ENCODE measurements at places on chromosomes 2 and 18.

- DNase-seq, result no peak
These were observed 22.9 kb downstream of the MAPRE2 start for GRCh38 chr18:35063875-35064690.

DNA sequence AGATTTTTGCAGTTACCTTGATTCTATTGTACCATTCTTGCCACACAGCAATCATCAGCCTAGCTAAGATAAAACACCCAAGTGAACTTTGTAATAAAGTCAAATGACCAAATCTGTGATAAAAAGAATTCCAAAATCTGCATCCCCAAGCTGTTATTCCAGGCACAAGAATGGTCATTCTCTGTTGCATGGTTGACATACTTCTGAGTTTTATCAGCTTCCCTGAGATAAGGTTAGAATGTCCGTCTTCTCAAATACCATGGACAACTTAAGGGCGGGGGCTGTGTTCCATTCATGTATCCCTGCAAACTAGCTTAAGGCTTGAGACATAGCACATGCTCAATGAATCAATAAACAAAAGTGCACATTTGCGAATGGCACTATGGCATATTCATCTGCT lies 8.1 kb upstream of the BMP10 start:
- no peak for DNase-seq

- DNase-seq, result no peak
These were observed 130.3 kb upstream of the LHCGR start for GRCh38 chr2:48885841-48886240.

DNA sequence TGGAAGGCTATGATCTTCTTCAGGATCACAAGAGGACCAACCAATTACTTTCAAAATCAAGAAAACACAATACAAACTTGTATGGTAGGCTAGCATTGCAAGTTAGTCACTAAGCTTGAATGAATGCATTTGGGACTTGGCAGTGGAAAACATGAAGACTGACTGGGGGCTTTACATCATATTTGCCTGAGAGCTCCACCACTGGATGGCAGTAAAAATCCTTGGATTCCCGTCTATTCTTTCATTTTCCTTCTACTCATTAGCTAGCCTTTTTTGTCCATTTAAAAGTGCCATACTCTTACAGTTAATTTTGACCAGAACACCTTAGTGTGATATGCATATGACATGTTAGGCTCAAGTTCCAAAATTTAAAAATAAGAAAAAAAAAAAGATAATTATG lies 63.5 kb upstream of the RASGRP3 start:
- no peak for DNase-seq

- no peak for DNase-seq
These were observed 22.7 kb downstream of the CYP20A1 start for GRCh38 chr2:203261326-203262159.

DNA sequence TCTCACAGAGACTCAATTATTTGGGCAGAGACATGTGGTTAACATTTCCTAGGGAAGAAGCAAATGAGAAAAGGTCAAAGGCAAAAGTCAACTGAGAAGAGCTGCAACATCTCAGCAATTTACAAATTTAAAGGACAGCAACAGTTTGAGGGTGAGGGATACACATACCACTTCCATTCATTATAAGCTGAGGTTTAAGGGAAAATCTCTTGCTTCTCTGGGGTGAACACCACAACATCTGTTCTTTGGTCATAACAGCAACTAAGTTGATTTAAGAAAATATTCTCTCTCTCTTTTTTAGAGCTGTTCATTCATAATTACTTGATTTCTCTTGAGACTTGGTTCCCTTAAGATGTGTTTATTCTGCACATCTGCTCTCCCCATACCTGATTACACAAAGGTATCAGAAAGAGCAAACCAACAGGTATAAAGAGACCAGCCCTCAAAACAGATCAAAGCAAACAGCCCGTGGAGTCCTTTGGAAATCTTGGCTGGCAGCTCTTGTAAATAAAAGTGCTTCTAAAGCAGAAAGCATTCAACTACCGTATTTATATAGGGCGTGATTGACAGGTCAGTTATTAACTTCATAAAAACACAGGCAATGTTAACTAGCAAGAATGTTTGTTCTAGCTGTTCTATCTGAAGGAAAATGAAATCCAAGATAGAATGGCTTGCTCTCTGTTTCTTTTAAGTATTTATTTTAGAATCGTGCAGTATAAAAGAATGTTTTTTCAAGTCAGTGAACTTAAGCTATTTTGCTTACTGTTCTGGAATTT lies 132.8 kb downstream of the THADA start:
- DNase-seq, result no peak

- DNase-seq, result no peak
These were observed 10.6 kb downstream of the CDK15 start for GRCh38 chr2:201816657-201817575.

- DNase-seq, result no peak
These were observed 118.8 kb downstream of the GYPC start for GRCh38 chr2:126774761-126775160.

DNA sequence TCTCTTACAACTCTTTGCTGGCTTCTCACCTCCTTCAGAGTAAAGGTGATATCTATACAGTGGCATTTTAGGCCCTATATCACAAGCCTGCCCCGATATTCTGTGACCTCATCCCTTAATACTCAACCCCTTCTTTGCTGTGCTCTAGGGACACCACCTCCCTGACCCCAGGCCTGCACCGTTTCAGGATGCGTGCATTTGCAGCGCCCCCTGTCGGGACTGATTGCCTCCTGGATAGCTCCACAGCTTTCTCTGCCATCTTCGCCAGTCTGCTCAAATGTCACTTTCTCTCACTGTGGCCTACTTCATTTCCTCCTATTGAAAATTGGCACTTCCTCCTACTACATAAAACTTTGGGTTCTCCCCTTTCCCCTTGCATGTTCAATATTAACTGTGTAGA lies 289.6 kb downstream of the SOCS6 start:
- no peak for DNase-seq

DNA sequence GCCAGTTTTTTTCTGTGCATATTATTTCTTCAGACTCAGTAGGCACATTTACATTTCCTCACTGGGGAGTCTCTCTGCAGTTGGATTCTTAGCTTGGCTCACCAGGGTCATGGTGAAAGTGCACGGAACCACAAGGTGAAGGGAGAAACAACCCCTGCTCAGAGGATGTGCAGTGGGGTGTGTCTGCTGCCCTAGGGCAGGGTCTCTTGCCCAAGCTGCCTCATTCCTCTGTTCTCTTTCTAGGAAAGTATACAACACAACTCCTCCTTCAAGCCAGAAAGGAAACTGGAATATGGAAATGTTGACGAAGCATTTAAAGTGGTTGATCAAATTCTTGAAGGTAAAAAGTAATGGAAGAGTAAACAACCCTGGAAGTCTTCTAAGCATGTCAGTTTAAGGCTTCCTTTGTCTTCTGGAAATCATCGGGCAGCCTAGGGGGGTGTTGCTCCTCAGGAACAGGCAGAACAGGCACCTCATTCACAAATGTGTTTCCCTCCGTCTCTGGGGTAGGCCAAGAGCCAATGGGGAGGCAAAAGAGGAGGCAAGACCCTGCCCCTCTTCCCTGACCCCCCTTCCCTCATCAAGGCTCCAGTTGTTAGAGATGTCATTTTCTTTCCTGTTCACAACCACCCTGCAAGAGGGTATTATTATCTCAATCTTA lies 41.4 kb downstream of the AOX1 start:
- DNase-seq, result no peak

- no peak for DNase-seq
These were observed 14.0 kb downstream of the PSD4 start for GRCh38 chr2:113187771-113188170.

GRCh38 chr2:61857224-61857623 lies 3.4 kb upstream of the FAM161A start:
- no peak for DNase-seq

- DNase-seq, result no peak
These were observed 121.5 kb upstream of the CTAGE1 start for GRCh38 chr18:22539051-22539765.

GRCh38 chr2:237509151-237509550 lies 22.1 kb downstream of the MLPH start:
- no peak for DNase-seq

GRCh38 chr2:144518748-144519596 lies 947 bp downstream of the ZEB2 start:
- DNase-seq, result peak; percentile 27

DNA sequence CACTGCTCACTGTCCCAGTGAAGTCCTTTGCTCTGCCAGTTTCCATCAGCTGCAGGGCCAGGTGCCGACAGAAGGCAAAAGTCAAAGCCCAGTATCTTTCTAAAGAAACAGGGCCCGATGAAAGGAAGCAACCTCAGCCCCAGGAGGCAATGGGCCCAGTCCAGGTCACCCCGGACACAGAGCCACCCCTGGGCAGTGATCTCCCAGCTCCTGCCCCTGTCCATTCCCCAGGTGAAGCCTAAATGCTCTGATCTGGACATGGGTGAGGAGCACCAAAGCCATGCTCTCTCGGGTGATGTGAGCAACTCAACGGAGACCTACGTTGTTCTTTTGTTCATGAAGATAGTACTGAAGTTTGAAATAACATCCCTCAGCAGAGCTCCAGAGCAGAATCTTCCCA lies 61.6 kb downstream of the HDAC4 start:
- DNase-seq, result no peak

GRCh38 chr2:216308576-216308975 lies 63.7 kb downstream of the MARCHF4 start:
- no peak for DNase-seq

- no peak for DNase-seq
These were observed 44.9 kb downstream of the SOCS6 start for GRCh38 chr18:70333757-70334156.

DNA sequence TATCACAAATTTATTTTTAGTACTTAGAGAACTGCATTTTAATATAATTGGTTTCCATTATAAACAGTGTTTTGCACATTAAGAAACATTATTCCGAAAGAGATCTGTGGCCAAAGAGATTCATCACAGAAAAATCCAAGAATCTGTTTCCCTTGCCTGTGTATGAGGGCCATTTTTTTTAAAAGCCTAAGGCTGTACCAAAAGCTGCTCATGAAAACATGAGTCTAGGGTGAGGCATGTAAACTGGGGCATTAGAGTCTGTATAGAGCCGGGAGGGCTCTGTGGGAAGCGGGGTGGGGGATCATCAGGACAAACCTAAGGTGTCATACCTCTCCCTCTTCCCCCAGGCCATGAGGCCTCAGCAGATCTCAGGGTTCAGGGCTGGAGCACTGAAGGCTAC lies 223.8 kb downstream of the FBXO15 start:
- DNase-seq, result no peak

DNA sequence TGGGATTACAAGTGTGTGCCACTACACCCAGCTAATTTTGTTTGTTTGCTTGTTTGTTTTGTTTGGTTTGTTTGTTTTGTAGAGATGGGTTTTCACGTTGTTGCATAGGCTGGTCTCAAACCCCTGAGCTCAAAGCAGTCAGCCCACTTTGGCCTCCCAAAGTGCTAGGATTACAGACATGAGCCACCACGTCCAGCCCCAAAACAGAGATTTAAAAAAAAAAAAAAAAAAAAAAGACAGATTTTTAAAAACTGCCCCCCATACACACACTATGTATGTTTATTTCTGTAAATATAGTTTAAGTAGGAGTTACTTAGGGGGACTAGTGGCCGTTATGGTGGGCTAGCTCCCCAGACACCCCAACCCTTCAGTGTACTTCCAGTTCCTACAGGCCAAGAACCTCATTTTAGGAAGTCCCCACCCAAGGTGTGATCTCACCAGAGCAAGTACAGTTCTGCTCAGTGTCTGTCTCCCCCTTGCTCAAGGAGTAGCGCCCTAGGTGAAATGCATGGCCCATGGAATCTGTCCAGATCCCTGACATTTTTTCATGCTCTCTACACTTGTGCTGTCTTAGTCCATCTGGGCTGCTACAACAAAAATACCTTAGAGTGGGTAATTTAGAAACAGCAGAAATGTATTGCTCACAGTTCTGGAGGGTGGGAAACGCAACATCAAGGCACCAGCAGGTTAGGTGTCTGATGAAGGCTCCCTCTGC lies 1.6 kb upstream of the TMBIM1 start:
- DNase-seq, result no peak

DNA sequence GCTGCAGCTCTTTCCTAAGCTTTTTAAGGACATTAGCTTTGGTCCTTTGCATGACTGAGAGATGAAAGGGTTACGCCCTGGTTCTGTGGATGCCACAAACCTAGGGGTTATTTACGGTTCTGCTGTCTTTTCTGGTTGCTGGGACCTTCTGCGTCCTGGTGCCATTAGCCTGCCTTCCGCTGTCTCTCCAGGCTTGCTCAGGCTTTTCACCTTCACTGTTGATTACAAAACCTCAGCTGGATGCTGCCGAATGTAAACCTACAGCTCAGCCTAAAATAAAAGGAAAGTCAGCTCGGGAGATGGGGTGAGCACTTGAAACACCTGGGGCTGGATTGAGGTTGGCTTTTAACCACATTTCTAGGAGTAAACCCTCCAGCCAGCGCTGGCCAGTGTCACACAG lies 130.9 kb upstream of the ARHGAP28 start:
- no peak for DNase-seq

GRCh38 chr2:104853534-104854497 lies at the start of gene POU3F3:
POU3F3 (plus strand) TSS chr2:104854115; CDS start chr2:104855511, 1,396 bp downstream.
- no peak for DNase-seq

DNA sequence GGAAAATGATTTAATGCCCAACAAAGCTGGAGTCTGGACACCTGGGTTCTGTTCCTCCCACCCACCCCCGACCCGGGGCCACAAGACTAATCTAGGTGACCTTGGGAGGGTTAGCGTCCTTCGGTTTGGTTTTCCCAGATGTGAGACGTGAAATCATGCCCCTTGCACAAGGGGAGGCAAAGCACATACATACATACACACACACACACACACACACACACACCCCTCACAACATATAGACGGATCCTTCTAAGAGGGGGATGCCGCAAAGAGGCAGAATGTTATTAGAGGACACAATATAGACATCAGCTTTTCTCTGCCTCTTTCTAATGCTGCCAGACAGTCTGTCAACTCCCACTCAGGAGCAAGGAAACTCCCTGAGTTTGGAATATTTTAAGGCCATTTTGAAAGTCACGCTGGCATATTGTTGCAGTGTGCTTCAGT lies 616 bp upstream of the RBMS1 start:
- no peak for DNase-seq

DNA sequence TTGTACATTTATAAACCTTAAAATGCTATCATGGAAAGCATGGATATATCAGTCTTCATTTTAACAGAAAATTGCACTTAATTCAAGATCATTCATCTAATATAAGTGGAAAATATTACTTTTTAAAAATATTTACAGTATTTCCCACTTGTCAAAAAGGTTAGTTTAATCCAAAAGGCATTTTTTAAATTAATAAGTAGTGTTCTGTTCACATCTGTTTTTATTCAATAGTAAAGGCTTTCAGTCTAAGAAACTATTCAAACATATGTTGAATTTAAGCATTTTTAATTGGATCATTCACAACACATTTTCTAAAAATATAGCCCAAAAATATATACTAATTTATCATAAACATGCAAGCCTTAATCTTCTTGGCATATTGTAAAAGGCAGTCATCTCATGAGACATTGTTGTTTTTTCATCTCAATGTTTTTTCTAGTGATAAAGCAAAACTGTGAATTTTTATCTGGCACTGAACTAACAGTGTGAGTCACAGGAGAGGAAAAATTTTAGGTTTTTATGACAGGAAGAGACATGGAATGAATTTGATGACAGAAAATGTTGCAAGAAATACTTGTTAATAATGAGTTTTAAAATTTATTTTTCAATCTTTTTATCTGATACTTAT lies 1642.5 kb upstream of the TMEFF2 start:
- DNase-seq, result no peak

- no peak for DNase-seq
These were observed 2.2 kb downstream of the NOL4 start for GRCh38 chr18:34222307-34223163.

GRCh38 chr2:142542431-142542910 lies 335.0 kb upstream of the KYNU start:
- no peak for DNase-seq
